Stimulated activated naive CD4-positive, alpha-beta T cell (primary cell): ENCODE measurements at places on chromosomes 13 and 19.
A peak's percentile ranks its signal among the peaks of the same experiment; 100 is the strongest.

DNA sequence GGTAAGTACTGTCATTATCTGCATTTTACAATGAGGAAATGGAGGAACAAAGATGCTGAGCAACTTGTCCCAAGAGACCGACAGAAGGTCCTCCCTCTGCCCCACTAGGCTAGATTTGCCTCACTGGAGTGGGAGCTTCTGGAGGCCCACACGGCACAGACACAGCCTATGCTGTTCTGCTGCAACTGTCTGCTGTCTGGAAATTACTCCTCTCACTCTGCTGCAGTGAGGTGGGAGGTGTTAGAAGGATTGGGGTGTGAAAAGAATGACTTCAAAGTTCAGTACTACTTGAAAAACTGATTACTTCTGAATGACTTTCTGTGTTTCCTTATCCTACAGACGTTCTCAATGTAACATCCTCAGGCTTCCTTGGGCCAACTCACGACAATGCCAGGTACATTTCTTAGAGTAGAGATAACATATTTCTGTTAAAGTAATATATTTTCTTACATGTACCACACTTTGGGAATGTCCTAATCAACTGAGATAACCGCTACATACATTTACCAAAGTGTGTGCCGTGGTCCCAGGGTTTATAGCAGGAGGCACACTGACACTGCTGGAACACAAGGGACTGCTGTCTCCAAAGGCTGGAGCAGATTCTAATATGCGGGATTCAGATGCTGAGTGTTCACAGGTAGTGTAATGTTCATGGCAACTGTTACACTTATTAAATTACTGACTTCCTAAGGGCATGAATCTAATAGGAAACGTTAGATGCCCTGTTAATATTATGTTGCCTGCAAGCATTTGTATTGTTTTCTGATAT lies 53.5 kb upstream of the WASF3 start:
- DNase-seq = no peak

- DNase-seq = no peak
Observed at GRCh38 chr13:49374585-49375290, 69.1 kb downstream of the CAB39L start.

DNA sequence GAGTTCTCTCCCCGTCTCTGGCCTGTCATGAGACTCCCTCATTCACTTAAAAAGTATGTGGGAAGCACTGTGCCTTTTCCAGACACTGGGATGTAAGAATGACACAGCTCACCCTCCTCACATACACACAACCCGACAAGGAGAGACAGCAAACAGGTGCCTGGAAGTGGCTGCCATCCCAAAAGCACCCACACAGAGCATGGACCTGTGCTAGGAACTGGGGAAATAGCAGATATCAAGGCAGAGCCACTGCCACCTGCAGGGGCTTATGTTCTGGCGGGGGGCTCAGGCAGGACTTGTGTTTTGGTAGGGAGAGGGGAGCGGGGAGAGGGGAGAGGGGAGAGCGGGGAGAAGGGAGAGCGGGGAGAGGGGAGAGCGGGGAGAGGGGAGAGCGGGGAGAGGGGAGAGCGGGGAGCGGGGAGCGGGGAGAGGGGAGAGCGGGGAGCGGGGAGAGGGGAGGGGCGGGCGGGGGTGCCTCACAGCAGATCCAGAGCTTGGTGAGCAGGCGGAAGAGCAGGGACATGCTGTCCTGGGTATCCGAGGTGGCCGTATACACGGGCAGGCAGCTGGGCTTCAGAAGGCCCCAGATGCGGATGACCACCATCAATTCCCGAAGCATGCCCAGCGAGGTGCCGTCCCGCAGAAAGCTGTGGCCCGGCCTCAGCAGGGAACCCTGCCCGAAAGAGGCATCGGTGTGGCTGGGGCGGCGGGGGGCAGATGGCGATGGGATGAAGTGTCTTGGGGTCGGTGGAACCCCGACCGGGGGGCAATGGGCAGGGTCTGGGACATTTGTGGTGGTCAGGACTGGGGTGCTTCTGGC lies 12.2 kb downstream of the CFD start:
- no peak for DNase-seq

- no peak for DNase-seq
Observed at GRCh38 chr19:6113616-6114188, 3.4 kb upstream of the RFX2 start.

DNA sequence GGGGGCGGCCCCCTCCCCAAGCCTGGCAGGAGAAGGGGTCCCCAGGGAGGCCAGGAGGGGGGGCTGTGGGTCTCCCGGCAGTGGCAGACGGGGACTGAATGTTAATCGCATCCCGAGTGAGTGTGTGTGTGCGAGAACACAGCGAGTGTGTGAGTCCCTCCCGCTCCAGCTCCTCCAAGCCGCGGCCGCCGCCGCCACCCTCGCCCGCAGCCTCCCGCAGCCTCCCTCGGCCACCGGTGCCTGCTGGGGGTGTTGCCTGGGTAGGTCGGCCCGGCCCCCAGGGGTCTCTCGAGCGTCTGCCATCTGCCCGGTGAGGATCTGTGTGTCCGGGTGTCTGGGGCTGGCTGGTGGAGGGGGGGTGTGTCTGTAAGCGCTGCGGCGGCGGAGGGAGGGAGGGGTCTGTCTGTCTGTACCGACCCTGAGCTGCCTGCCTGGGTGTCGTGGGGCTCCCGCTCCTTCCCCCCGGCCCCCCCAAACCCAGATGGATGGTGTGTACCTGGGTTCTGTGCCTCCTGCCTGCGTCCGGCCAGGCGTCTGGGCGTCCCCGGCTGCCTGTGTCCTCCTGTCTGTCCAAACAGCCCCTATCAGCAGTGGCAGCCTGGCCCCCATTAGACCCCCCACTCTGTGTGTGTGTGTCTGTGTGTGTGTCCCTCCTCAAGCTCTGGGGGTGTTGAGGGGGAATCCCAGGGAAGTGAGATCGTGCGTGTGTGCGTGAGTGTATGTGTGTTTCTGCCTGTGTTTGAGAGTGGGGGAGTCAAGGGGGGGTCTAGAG lies at the start of gene GRIN2D:
Gene GRIN2D (plus strand): TSS at position 110 of the 772 bp plus-strand sequence. CDS start 4,725 bp downstream, outside the sequence.
- no peak for DNase-seq

GRCh38 chr13:27219611-27220010 lies 31.7 kb upstream of the RPL21 start:
- DNase-seq = no peak

DNA sequence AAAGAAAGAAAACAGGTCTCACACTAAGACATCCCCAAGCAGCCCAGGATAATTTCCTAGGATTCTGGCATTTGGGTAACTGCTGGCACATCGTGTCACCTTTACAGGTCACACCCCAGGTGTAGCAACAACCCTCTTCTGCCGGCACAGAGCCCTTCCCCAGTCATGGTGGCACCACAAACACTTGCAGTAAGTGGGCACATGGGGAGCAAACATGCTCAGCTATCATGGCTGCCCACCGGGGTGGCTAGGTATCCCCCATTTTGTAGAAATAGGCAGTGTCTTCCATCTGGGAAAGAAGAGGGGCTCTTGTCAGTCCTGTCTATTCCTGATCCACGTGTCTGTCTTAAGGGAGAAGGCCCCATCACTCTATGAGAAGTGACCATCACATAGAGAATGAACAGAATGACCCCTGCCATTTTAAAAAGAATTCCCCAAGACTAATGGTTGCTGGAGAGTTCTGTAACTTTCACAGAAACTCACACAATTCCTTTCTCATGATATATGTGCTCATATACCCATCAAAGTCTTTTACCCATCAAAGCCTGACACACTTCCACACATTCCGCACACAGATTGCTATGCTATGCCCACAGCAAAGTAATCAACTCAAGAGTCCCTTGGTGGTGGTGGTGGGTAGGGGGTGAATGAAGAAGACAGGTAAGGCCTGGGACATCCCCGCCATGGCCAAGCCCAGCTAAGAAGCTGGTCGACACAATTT lies 33.3 kb downstream of the BRD4 start:
- no peak for DNase-seq

GRCh38 chr13:69947582-69947981 lies 160.0 kb upstream of the ATXN8OS start:
- DNase-seq = no peak

DNA sequence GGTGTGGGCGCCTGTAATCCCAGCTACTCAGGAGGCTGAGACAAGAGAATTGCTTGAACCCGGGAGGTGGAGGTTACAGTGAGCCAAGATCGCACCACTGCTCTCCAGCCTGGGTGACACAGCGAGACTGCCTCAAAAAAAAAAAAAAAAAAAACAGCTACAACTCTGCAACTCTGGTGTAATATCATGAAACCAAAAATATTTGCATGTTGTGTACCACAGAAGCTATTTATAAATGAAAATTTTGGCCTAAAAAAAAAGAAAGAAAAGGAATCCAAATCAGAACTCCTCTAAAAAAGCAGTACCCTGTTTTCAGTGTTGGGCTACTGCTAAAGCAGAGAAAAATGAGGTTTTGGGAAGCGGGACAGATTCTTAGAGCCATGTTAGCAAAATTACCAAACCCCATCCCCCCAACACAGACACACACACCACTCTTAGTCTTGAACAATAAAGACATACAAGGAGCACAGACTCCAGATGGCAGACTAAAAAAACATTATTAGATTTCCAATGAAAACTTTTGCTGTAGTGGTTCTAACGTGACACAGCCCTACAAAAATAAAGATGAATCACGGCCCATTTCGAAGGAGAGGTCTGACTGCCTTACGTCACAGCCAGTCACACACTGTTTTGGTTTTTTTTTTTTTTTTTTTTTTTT lies 51.5 kb downstream of the INSR start:
- no peak for DNase-seq

DNA sequence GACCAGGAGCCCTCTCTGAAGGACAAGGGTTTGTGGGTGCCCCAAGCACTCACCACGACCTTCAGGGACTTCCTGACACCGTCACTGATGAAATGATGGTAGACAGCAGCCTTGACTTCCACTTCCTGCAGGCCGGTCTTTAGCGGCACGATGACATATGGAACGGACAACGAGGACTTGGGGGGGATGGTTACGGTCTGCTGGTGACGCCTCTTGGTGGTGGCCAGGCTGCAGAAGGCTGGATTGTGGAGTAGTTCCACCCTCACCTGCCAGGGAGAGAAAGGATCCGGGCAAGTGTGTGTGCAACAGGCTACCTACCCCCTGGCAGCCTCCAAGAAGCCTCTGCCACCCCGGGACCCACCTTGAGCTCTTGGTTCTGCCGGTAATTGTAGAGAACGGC lies 23.2 kb downstream of the C3 start:
- DNase-seq = no peak

GRCh38 chr13:101382086-101382485 lies 34.2 kb downstream of the NALCN start:
- DNase-seq = no peak

- no peak for DNase-seq
Observed at GRCh38 chr13:30103161-30103840, 204.1 kb downstream of the KATNAL1 start.

GRCh38 chr13:44384778-44385177 lies 11.2 kb downstream of the SERP2 start:
- DNase-seq = no peak

GRCh38 chr19:54888239-54888638 lies 14.2 kb downstream of the FCAR start:
- DNase-seq = no peak

DNA sequence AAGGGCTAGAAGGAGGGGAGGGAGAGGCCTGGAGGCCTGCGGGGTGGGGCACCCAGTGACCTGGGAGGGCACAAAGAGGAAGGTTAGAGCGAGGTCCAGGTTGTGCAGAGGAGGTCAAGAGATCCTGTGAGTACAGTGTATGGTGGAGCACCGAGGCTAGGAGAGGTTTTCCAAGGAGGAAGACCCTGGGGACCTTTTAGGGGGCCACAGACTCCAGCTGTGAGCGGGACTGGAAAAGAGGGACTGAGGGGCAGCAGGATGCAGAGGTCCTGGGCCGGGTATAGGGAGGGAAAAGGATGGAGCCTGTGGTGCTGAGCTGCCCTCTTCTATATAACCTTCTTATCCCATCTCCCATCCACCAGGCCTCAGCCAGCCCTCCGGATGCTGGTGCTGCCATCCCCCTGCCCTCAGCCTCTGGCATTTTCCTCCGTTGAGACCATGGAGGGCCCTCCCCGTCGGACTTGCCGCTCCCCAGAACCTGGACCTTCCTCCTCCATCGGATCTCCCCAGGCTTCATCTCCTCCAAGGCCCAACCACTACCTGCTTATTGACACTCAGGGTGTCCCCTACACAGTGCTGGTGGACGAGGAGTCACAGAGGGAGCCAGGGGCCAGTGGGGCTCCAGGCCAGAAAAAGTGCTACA lies 863 bp downstream of the ZNF581 start:
- DNase-seq = no peak

GRCh38 chr13:107518780-107519179 lies 696.6 kb downstream of the LIG4 start:
- DNase-seq = no peak

DNA sequence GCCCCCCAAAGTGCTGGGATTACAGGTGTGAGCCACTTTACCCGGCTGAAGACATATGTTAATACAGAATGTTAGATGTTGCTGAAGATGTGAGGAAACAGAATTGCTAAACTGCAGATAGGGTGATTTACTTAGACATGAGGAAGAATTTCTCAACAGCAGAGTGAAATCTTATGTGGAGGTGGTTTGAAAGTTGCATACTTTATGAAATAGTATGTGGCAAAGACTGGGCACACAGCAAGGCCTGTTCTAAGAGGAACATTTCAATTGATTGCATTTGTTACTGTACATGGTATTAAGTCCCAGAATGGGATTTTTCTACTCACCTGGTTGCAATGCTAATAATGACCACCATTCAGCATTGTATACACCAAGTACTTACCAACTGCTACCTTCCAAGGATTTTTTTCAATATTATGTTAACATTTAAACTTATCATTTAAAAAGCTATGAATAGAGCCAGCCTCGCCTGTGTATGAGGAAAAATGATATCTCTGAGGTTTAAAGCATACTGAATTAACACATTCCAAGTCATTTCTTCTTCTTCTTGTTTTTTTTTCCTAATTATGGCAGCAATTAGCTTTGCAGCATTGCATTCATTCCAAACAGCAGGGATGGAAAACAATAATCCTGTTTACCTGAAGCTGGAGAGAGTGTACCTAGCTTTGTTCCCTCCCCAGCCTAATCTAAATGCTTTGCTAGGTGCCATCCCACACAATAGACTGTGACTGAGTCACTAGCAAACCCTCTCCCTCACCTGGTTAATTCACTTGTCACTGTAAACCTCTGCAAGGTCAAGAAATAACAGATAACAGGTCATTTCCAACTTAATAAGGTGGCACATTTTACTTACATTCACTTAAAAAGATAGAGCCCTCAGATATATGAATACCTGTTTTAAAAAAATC lies 19.4 kb upstream of the KLF5 start:
- DNase-seq = no peak

GRCh38 chr13:41137951-41138350 lies 5.3 kb upstream of the KBTBD6 start:
- no peak for DNase-seq

GRCh38 chr13:113489549-113490495 lies 689 bp downstream of the DCUN1D2 start:
- DNase-seq = peak; percentile 13

DNA sequence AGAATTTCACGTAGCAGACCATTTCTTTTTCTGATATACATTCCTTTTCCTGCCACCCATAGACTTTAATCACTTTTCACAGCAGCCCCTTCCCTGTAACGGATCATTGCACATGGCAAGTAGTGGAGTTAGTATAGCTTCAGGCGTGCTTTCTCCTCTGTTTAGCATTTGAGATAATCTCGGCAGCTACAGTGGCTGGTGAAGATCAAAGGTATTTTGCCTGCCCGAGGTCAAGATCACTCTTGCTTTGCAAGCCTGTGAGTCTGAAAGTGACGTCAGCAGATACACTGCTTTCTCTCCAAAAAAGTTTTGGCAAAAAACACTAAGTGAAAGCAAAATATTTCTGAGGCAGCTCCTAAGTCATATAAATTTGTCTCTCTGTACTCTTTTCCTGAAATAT lies 260.0 kb downstream of the NDFIP2 start:
- no peak for DNase-seq
